ENCODE measurements at places on chromosomes 16 and 17.
A peak's percentile ranks its signal among the peaks of the same experiment; 100 is the strongest.

DNA sequence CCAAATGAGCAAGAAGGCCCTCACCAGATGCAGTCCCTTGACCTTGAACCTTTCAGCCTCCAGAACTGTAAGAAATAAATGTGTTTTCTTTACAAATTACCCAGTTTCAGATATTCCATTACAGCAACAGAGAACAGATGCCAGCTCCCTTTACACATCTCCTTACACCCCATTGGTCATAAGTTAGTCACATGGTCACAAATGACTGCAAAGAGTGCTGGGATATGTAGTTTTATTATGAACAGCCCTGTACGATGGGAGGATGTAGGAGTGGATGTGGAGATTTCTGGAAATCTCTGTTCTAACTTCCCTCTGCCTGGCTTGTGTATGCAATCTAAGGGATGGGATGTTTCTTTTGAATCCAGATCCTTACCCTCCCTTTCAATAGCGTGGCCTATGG is 13.3 kb upstream of the RPL38 start:
- no peak for DNase-seq

DNA sequence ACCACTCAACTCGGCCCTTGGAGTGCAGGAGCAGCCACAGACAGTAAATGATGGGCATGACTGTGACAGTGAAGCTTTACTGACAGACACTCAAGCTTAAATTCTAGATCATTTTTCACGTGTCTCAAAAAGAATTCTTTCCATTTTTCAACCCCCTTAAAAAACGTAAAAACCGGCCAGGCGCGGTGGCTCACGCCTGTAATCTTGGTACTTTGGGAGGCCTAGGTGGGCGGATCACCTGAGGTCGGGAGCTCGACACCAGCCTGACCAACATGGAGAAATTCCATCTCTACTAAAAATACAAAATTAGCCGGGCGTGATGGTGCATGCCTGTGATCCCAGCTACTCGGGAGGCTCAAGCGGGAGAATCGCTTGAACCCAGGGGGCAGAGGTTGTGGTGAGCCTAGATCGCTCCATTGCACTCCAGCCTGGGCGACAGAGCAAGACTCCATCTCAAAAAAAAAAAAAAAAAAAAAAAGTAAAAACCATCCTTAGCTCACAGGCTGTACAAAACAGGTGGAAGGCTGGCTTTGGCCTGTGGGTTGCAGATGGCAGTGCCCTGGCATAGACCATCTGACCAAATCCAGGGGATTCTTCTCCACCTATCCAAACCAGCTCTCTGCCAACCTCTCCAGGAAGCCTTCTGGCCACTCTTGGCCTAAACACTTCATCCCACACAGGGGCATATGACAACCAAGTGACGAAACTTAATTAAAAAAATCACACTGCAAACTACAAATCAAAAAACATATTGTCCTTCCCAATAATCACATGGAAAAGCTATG is 18.3 kb downstream of the TBC1D16 start:
- no peak for DNase-seq

DNA sequence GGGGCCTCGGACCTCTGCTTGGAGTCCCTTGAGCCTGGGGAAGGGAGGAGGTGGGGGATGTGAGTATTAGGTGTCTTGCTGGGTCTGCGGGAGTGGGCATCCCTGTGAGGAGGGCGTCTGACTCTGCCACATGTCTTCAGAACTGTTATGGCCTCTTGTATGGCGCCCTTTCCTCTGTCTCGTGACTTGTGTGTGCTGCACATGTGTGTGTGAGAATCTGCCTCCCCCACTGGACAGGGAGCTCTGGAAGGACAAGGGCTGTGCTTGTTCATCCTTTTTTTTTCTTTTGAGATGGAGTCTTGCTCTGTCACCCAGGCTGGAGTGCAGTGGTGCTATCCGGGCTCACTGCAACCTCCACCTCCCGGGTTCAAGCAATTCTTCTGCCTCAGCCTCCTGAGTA is 33.4 kb downstream of the ARHGAP23 start:
- DNase-seq = no peak

GRCh38 chr17:48498164-48498850 is 32.5 kb downstream of the HOXB1 start:
- DNase-seq = no peak

- no peak for DNase-seq
Observed at GRCh38 chr16:21081329-21081728, 69.3 kb downstream of the DNAH3 start.

DNA sequence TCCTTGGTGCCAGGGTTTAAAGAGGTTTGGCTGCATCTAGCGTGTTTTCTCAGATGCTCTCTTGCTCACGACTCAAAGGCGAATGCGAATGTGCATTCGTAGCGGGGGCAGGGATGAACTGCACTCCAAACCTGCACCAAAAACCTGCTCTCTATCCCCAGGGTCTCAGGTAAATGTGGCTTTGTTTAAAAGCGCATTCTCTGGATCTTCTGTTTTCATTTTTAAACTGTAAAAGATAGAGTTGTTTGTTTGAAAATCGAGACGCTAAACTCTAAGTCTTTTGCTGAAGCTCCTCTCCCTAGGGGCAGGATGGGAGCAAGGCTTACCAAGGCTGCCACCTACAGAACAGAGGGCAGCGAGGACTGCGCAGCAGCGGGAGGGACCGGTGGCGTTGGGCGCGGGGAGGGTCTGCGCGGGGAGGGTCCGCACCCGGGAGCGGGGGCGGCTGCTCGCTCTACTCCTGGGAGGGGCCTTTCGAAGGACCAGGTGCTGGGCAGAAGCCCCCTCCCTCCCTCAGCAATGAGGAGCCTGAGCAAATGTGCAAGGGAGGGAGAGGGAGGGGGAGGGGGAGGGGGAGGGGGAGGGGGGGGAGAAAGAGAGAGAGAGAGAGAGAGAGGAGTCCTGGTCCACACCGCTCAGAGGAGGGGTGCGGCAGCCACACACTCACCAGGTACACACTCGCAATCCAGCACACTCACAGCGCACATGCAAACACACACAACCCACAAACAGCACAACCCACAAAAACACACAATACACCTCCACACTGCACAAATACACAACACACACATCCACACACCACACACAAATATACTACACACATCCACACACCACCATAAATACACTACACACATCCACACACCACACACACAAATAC is 142.8 kb downstream of the GRIN2A start:
- no peak for DNase-seq

DNA sequence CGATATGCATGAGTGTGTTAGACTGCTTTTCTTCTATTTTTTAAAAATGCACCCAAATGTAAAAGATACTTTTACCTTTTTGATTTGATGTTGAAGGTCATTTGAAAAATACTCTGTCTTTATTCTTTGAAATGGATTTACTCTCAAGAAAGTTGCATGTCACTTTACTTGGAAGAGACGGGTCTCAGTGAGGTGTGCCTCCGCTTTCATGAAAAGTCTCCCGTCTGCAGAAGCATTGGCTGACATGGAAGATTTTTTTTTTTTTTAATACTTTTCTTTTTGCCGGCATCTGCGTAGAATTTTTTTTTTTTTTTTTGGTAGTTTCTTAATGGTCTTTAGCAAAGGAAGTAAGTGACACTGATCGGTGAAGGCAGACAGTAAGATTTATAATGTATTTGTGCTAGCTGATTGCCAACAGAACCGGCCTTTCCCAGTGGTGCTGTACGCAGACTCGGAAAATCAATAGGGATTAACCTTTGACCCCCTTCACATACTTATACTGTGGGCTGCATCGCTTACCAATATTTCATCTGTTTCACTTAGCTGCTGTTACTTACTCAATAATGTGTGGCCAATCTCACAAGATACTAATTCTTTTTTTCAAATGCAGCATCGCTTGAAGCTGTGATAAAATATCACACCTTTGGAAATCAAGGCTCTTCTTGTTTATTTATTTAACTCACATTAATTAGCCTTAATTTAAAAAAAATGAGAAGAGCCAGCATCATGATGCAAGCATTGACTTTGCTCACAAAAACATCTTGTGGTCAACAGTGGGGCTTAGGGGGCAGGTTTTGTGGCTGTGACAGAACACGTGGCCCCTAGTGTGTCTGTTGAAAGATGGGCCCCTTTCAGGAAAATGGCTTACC is 383.9 kb downstream of the WWOX start:
- DNase-seq = no peak

- DNase-seq = no peak
Observed at GRCh38 chr16:3971706-3972105, 91.2 kb upstream of the CREBBP start.

DNA sequence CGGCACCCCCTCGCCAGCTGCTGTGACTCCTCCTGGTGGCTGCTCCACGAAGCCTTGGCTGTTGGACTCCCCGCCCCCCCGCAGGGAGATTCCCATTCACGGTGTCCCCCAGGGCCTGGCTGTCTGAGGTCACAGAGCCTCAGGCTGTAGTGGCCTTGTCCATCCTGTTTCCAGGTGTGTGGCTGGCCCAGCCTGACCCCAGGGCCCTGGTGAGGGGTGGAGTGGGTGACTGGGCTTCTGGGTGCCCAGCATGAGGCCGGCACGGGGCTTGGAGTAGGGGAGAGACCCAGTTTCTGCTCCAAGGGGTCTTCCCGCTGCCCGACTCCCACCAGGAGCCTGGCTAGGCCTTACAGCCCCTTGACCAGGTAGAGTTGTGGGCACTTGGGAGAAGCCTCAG is 10.4 kb downstream of the PRSS27 start:
- no peak for DNase-seq

GRCh38 chr17:6257336-6257735 is 177.6 kb downstream of the AIPL1 start:
- DNase-seq = no peak

DNA sequence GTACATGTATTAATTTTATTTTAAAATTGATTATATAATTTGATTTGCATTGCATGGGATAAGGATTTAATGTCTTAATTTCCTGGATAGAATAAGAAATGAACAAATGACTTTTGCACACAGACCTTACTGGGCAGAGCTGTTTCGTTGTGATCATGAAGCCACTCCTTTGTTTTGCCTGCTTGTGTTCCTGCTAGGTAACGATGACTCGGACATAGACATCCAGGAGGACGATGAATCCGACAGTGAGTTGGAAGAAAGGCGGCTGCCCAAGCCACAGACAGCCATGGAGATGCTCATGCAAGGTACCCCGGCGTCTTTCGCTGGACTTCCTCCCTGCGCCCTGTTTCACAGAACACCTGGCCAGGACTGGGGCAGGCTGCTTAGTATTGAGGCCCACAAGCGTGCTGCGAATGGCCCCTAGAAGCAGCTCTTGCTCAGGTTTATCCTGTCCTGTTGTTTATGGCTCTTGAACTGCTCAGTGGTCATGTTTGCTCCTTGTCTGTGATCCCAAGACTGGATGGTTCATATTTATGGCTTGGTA is 29.6 kb downstream of the CLUAP1 start:
- DNase-seq = no peak

GRCh38 chr17:66191593-66192377 is at the start of gene CEP112:
Gene CEP112, minus strand, starts transcription at chr17:66192133.
- peak; percentile 92 for DNase-seq

DNA sequence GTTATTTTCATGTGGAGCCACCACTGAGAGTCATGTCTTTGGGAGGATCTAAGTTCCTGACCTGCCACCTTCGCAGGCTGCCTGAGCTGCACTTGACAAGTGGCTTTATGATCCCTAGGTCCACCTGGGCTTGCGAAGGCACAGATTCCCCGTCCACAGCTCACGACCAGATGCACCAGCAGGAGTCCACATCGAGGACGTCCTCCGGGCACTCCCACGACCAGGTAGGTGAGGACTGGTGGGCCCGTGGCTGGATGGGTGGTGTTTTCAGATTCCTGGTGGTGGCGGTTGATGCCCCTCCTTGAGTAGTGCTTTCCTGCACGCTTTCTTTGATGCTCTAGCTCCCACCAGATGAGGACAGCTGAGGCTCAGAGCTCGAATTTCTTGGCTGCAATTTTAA is 14.8 kb downstream of the FAM234A start:
- DNase-seq = no peak

- DNase-seq = no peak
Observed at GRCh38 chr17:78029697-78030096, 71.2 kb downstream of the TNRC6C start.

DNA sequence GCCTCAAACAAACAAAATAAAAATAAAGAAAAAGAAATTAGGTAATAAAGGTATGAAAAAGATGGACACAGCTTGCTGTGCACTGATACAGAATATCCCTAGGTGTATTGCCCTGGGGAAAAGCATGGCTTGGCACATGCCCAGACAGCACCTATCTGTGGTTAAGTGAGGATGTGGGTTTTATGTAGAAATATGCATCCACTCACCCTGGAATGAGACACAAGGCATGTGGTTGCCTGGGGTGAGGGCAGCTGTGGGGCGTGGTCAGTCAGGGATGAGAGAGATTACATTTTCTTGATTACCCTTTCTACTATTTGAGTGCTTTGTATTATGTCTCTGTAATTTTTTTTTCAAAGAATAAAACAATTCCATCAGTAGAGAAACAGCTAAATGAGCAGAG is 6.9 kb downstream of the PLLP start:
- DNase-seq = peak; percentile 61

GRCh38 chr16:53085931-53086421 is 31.2 kb downstream of the CHD9 start:
- no peak for DNase-seq

DNA sequence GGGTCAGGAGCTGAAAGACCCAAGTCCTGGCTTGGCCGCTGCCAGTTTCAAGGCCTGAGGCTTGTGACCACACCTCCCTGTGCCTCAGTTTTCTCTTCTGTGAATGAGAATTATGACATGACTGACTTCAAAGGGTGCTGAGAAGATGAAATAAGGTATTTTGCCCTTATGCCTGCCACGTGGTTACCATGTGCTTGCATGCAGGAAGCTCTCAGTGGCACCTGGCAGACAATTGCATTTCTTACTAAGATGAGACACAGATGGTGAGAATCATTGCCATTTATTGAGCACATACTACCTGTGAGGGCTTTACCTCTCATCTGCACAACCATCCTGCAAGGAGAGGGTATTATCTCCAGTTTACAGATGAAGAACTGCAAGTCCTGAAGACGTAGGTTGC is 69.8 kb downstream of the MRM1 start:
- DNase-seq = no peak

- DNase-seq = no peak
Observed at GRCh38 chr16:55406651-55407050, 72.3 kb upstream of the MMP2 start.

- DNase-seq = no peak
Observed at GRCh38 chr17:61404663-61404912, 4.9 kb downstream of the TBX2 start.

GRCh38 chr17:851924-852323 is 69.8 kb downstream of the MRM3 start:
- no peak for DNase-seq

- no peak for DNase-seq
Observed at GRCh38 chr17:74080656-74081582, 122.6 kb upstream of the RPL38 start.

All from activated naive CD8-positive, alpha-beta T cell treated with anti-CD3 and anti-CD28 coated beads, Interleukin-2, amount 10 ng/mL, durations not matched to agents 7 days and 5 days (primary cell).